Liver (tissue), 10 donors: ENCODE measurements at places on chromosomes 2 and 18.

GRCh38 chr2:166307326-166307725, 68.4 kb downstream of the SCN9A start:
- no peak for DNase-seq

DNA sequence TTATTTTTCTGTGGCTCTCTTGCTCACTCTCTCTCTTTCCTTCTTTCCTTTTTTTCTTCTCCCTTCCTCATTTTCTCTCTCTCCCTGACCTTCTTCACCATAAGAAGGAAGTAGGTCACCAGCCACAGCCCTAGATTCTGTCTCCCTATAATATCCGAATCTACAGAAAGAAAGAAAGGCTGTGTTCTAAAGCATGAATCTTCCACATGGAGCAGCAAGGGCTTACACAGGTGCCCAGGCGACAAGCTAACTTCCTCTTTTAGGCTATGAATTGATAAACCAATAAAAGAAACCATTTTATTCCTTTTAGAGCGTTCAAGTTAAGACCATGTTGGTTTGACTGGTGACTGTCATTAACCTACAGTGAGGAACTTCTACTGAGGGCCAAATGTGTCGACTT, 49.3 kb downstream of the CACNB4 start:
- no peak for DNase-seq

GRCh38 chr2:194926873-194927272, 730.2 kb upstream of the SLC39A10 start:
- no peak for DNase-seq

- no peak for DNase-seq
Observed at GRCh38 chr2:189151906-189152305, 27.7 kb downstream of the COL5A2 start.

- DNase-seq, result no peak
Observed at GRCh38 chr2:219465659-219466561, 31.3 kb downstream of the SPEG start.

GRCh38 chr2:67318993-67319481, 78.1 kb upstream of the ETAA1 start:
- DNase-seq, result no peak
